ENCODE measurements at places on chromosomes 2 and 18. TPM values are rescaled to one million over a fixed set of nuclear protein-coding genes. Genes with fewer than 3 reads are reported as not detected.

GRCh38 chr2:54065891-54066290 is 49.5 kb upstream of the ACYP2 start:
- no peak overlapping the region for H3K27ac ChIP-seq
- no peaks in the 10 kb centered on the region for H3K4me1 ChIP-seq
- H3K4me3 ChIP-seq: no peak overlapping the region
- no peak for DNase-seq
- H3K36me3 ChIP-seq: peaks cover 2% of the 10 kb centered on the region
- H3K27me3 ChIP-seq: no peaks in the 10 kb centered on the region

- no peaks in the 10 kb centered on the region for H3K4me1 ChIP-seq
- H3K27ac ChIP-seq: no peak overlapping the region
- no peaks in the 10 kb centered on the region for H3K27me3 ChIP-seq
- no peak overlapping the region for H3K4me3 ChIP-seq
Observed at GRCh38 chr2:219142329-219142728, 18.3 kb downstream of the NHEJ1 start.

DNA sequence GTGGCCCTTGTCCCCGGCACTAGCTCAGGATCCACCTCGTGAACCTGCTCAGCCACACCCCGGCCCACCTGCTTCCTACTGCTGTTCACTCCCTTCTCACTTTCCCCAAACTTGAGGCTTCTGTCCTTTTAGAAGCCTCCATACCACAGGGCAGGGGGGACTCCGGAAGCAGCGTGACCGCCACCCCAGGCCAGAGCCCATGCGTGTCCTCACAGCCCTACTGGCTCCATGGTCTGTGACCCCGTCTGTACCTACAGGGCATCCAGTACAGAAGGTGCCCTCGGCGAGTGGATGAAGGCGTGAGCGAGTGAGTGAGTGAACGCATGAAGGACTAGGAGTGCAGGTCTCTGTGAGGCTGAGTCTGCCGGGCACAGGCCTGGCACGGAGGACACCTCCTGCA is 253.2 kb downstream of the TWIST2 start:
- no peak overlapping the region for H3K27ac ChIP-seq
- DNase-seq: no peak
- H3K4me3 ChIP-seq: no peak overlapping the region
- no peaks in the 10 kb centered on the region for H3K27me3 ChIP-seq
- H3K36me3 ChIP-seq: peaks cover 20% of the 10 kb centered on the region
- H3K4me1 ChIP-seq: no peaks in the 10 kb centered on the region

Gene GBX2
- not detected for total RNA-seq

Gene GRHL1
- total RNA-seq: 13.7 TPM

GRCh38 chr2:190481339-190481738 is 53.2 kb downstream of the NEMP2 start:
- no peaks in the 10 kb centered on the region for H3K36me3 ChIP-seq
- no peak for DNase-seq

- H3K36me3 ChIP-seq: no peaks in the 10 kb centered on the region
- peaks cover 60% of the 10 kb centered on the region for H3K4me1 ChIP-seq
- DNase-seq: no peak
- H3K27me3 ChIP-seq: no peaks in the 10 kb centered on the region
- H3K4me3 ChIP-seq: no peak overlapping the region
Observed at GRCh38 chr2:233758849-233759248, 1.2 kb upstream of the UGT1A1 start.

DNA sequence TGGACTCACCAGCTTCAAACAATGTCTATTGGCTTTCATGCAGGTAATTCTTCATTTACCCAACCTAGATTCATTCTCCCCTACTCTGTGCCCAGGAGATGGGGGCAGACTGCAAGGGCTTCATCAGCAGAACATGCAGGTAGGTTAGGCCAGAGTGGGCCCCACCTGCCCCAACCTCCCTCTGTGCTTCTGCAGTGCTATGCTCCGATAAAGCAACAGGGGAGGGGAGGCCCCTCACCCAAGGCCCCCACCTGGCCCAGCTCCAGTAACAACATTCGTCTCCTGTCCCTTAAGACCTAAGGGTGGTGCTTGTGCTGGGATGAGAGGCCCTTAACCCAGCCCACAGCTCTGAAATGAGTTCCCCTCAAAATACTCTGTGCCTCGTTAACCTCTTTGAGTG is 16.7 kb upstream of the GYPC start:
- no peak overlapping the region for H3K27ac ChIP-seq
- H3K36me3 ChIP-seq: no peaks in the 10 kb centered on the region
- peak; percentile 32 for DNase-seq
- H3K4me1 ChIP-seq: no peaks in the 10 kb centered on the region
- no peaks in the 10 kb centered on the region for H3K27me3 ChIP-seq

DNA sequence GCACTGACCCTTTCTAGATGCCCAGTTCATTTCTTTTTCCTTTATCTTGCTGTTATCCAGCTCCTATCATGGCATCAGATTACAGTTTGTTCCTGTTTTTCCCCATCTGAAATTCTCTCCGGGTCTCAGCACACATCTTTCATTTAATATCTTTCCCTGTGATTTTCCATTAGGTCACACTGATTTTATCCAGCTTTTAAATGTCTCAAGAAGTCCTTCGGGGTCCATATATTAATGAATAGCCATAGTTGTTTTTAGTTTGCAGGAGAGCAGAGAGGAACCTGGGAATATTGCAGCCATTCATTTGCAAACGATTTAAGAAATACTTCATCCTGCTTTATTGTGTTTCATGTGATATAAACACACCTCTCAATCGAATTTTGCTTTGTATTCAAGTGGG is 374.2 kb downstream of the TDRD15 start:
- H3K27me3 ChIP-seq: no peaks in the 10 kb centered on the region
- H3K4me3 ChIP-seq: no peak overlapping the region
- H3K4me1 ChIP-seq: no peaks in the 10 kb centered on the region

- H3K36me3 ChIP-seq: no peaks in the 10 kb centered on the region
- DNase-seq: no peak
- no peak overlapping the region for H3K4me3 ChIP-seq
Observed at GRCh38 chr2:65655000-65655399, 222.6 kb upstream of the SPRED2 start.

Gene ATP6V1B1
- not detected for total RNA-seq

GRCh38 chr2:235938611-235939010 is 229.6 kb downstream of the GBX2 start:
- no peaks in the 10 kb centered on the region for H3K27me3 ChIP-seq
- no peaks in the 10 kb centered on the region for H3K4me1 ChIP-seq
- no peak overlapping the region for H3K27ac ChIP-seq

- H3K4me1 ChIP-seq: no peaks in the 10 kb centered on the region
- DNase-seq: no peak
- H3K27me3 ChIP-seq: no peaks in the 10 kb centered on the region
- H3K27ac ChIP-seq: no peak overlapping the region
- H3K36me3 ChIP-seq: no peaks in the 10 kb centered on the region
Observed at GRCh38 chr18:9724797-9725585, 16.9 kb downstream of the RAB31 start.

Gene SCTR
- total RNA-seq: 0.17 TPM

DNA sequence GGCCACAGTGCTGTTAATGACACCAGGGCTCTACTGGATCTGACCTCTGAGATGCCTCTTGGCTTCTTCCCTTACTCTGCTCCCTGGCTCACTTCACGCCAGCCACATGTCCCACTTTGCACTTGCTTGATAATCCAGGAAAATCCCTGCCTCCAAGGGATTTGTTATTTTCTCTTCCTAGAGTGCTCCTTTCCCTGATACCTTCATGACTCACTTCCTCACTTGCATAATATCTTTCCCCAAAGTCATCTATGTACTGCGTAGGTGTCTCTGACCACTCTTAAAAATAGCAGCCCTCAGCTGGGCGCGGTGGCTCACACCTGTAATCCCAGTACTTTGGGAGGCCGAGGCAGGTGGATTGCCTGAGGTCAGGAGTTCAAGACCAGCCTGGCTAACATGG is 572.3 kb downstream of the PLCL1 start:
- no peaks in the 10 kb centered on the region for H3K4me1 ChIP-seq
- H3K27me3 ChIP-seq: no peaks in the 10 kb centered on the region
- H3K4me3 ChIP-seq: no peak overlapping the region
- DNase-seq: no peak
- H3K36me3 ChIP-seq: no peaks in the 10 kb centered on the region
- no peak overlapping the region for H3K27ac ChIP-seq

DNA sequence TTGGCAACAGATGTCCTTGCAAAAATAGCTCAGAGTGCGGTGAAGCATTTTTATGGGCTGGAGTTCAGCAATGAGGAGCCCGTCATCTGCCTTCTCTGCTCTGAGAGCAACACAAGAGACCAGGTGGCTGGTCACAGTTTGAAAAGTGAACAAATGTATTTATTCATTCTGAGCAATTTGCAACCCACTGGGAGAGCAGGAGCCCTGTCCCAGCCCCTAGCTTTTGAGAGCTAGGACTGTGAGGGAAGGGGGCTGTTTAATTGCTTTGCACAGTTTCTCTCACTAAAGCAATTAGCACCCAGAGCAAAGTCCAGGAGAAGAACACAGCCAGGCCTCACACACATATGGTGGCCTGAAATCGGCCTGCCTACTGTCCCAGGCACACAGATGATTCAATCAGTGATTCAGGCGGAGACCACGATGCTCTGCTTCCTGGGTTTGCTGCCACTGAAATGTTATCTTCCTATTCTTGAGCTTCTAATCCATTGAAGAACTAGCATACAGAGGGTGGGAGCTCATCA is 646.1 kb upstream of the ACVR2A start:
- DNase-seq: no peak
- no peak overlapping the region for H3K4me3 ChIP-seq
- no peaks in the 10 kb centered on the region for H3K27me3 ChIP-seq
- no peaks in the 10 kb centered on the region for H3K4me1 ChIP-seq
- H3K36me3 ChIP-seq: no peaks in the 10 kb centered on the region

DNA sequence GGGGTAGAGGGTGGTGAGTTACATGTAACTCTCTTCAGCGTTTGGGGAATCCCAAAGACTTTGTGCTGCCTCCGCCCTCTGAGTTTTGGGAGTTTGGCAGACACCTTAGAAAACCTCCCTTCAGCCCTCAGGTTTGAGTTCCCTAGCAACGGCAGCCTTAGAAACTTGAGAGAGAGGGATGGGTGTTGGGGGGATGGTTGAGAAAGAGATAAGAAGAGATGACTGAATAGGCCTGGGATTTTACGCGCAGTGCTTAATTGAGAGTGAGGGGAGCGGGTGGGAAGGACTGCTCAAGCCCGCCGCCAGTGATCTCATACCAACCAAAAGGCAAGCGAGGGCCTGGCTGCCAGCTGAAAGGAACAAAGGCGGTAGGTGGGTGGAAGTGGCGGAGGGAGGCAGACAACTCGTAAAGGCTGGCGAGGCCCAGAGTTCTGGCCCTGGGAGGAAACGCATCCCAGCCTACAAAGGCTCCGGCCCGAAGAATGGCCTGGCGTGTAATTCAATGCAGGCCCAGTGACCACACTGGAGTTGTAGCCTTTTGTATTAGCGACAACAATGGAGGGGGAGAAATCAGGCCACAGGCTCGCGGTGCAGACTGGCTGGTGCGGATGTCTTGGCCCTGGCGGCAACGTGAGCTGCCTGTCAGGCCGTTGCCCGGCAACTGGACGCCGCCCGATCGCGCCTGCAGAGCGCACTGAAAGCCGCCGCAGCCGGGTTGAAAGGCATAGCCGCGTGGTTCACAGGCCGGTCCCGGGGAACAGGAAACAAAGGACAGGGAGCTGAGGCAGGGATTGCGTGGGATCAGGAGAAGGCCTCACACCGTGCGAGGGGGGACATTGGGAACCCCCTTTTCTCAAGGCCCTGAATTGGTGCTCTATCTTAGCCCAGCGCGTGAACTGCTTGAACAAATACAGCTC is 39.9 kb upstream of the DARS1 start:
- H3K4me1 ChIP-seq: no peaks in the 10 kb centered on the region
- no peaks in the 10 kb centered on the region for H3K27me3 ChIP-seq
- no peak overlapping the region for H3K27ac ChIP-seq
- no peak overlapping the region for H3K4me3 ChIP-seq
- peak; percentile 55 for DNase-seq

- H3K4me3 ChIP-seq: no peak overlapping the region
- H3K27ac ChIP-seq: no peak overlapping the region
- no peaks in the 10 kb centered on the region for H3K4me1 ChIP-seq
- no peaks in the 10 kb centered on the region for H3K27me3 ChIP-seq
- no peaks in the 10 kb centered on the region for H3K36me3 ChIP-seq
Observed at GRCh38 chr2:43114210-43114609, 112.2 kb downstream of the ZFP36L2 start.

Gene TGFBRAP1
- total RNA-seq: 9.8 TPM

- no peak for DNase-seq
- no peak overlapping the region for H3K27ac ChIP-seq
- H3K36me3 ChIP-seq: no peaks in the 10 kb centered on the region
- H3K4me1 ChIP-seq: no peaks in the 10 kb centered on the region
- H3K4me3 ChIP-seq: no peak overlapping the region
Observed at GRCh38 chr18:78639006-78639950, 340.3 kb upstream of the SALL3 start.

DNA sequence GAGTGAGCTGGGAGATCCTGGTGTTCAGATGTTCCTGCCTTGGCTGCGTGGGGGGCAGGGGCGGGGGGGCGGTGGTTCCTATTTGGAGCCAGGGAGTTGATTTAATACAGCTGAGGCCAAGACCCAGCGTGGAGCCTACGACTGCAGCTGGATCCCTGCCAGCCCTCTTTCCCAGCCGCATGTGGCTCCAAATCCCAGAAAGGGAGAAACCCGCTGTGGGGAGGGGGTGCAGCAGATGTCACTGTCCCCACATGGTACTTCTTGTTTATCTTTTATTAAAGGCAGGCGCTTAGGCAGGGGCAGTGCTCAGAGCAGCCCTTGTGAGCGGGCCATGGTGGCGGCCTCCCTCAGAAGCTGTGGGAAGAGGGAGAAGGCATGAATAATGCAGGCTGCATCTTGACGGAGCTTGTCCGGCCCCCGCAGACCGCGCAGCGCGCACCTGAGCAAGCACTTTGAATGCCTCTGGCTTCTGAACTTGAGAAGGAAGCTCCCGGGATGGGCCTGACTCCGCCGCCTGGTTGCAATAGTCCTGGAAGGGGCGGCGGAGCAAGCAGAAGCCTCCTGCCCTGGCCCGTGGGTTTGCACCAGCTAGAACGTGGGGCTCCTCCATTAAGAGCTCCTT is 112.1 kb downstream of the GLI2 start:
- H3K4me3 ChIP-seq: no peak overlapping the region
- H3K4me1 ChIP-seq: no peaks in the 10 kb centered on the region
- H3K27ac ChIP-seq: no peak overlapping the region
- H3K36me3 ChIP-seq: no peaks in the 10 kb centered on the region
- no peaks in the 10 kb centered on the region for H3K27me3 ChIP-seq

DNA sequence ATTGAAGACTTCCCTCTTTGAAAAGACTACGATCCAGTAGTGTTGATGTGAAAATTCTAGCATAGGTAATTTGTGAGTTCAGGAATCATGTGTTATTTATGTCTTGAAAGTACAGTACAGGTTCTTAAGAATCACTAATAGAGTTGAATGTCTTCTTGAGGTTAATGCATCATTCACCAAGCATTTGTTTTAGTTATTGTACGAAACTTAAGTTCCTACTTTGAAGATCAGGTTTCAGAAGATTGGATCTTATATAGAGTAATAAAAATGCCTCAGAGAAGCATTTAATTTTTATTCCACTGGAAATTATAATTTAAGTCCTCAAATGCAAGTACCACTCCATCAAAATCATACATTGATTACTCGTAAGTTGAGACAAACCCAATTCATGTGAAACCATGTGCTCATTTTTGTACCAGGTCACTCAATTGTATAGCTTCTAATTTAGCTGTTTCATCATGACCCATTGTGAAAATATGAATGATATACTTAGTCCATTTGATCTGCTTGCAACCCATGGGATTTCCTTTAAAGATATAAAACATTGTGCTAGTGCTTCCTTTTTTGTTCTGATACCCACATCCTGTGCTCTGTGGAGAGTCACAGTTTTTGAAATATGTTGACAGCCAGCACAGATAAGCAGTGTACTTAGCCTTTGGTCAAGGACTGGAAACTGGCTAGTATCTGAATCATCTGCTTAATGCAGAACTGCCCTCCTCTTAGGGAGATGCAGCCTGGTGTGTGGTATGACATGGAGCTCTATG is 22.5 kb upstream of the RAB27B start:
- H3K4me1 ChIP-seq: no peaks in the 10 kb centered on the region
- H3K27me3 ChIP-seq: no peaks in the 10 kb centered on the region
- no peak overlapping the region for H3K4me3 ChIP-seq
- H3K36me3 ChIP-seq: no peaks in the 10 kb centered on the region
